Activated CD8-positive, alpha-beta memory T cell treated with anti-CD3 and anti-CD28 coated beads for 48 hours (primary cell): ENCODE measurements at places on chromosomes 6 and 20.

DNA sequence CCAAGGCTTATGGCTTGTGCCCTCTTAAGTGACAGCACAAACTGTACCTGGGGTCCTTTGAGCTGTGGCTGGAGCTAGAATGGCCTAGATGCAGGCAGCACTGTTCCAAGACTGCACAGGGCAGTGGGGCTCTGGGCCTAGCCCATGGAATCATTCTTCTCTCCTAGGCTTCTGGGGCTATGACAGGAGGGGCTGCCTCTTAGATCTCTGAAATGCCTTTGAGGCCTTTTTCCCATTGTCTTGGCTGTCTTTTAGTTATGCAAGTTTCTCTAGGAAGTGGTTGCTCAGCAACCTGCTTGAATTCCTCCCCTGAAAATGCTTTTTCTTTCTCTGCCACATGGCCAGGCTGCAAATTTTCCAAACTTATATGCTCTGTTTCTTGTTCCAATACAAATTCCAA lies 183.4 kb downstream of the WDR27 start:
- no peak for DNase-seq

GRCh38 chr20:47382746-47383415 lies 26.4 kb upstream of the ZMYND8 start:
- no peak for DNase-seq

GRCh38 chr20:5211803-5212714 lies 85.3 kb downstream of the CDS2 start:
- DNase-seq, result no peak

GRCh38 chr6:167647737-167648470 lies 178.8 kb upstream of the AFDN start:
- DNase-seq, result no peak

- no peak for DNase-seq
Observed at GRCh38 chr20:51910321-51911050, 108.2 kb upstream of the SALL4 start.

DNA sequence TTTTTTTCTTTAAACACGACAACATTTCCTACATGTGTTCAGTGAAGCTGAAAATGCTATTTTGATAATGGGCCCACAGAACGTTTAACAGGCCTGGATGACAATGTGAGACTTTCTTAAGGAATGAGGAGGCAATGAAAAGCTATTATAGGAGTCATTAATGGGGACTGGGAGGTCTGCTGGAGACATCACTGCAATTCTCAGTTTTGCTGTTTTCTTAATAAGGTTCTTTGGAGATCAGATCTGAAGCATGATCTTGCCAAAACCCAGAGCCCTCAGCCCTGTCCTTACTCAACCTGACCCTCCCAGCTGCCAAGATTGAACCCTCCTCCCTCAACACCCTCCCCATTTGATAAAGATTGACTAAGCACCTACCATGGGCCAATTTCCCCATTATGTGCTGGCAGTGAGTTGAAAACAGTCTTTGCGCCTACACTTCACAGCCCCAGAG lies 353.1 kb downstream of the MAFB start:
- no peak for DNase-seq

DNA sequence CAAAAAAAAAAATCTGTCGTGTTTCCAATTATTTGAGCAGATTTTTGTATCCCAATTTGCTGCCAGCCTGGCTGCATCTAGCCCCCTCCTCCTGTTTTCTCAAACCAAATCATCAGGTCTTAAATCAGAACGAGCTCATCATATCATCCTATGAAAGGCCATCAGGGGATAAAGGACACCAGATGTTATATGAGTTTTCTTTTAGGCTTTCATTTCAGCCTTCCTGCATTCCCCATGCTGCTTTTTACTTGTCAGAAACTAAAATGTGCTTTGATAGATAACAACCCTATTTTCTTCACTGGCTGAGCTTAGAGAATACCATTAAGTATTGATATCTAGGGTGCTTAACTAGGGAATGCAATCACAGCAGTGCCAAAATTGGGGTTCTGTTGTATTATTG lies 968.4 kb upstream of the SLC35B3 start:
- no peak for DNase-seq

- DNase-seq, result no peak
Observed at GRCh38 chr20:45328451-45328850, 19.8 kb downstream of the SDC4 start.

GRCh38 chr6:108714766-108715414 lies 133.3 kb upstream of the ARMC2 start:
- DNase-seq, result no peak

GRCh38 chr6:108781419-108782100 lies 66.7 kb upstream of the ARMC2 start:
- no peak for DNase-seq

DNA sequence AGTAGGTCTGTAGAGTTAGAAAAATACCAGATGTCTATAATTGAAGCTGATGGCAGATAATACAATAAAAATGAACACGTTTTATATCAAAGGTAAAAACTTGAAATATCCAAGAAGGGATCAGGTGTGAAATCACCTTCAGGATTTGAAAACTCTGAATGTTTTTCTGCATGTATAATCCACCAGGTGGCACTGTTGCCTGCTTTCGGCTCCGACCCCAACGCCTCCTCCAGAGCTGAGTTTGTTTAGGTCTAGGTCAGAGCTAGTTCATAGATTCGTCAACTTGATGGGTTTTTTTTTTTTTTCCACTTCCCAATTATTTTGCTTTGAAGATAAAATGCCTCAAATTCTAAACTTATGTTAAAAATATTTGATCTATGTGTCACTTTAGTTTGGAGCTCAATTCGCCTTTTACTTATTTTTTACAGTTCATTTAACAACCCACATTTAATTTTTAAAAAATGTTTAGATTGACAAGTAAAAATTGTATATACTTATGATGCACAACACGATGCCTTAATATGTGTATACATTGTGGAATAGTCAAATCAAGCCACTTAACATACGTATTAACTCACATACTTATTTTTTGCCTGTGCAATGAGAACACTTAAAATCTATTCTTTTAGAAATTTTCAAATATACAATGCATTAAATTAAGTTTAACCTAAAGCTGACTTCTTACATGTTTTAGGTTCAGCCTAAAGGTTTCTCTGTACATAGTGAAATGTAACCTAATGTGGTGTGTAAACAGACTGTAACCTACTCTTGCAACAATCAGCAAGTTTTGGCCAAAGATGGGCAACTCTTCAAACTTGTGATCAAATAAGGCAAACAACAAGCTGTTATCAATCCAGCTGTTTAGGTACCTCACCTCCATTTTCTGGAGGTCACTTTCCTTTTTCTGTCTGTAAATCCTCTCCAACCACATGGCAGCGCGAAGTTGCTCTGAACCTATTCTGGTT lies 39.4 kb upstream of the ENPP4 start:
- DNase-seq, result no peak

GRCh38 chr6:130730600-130730999 lies 96.6 kb upstream of the SMLR1 start:
- DNase-seq, result no peak

DNA sequence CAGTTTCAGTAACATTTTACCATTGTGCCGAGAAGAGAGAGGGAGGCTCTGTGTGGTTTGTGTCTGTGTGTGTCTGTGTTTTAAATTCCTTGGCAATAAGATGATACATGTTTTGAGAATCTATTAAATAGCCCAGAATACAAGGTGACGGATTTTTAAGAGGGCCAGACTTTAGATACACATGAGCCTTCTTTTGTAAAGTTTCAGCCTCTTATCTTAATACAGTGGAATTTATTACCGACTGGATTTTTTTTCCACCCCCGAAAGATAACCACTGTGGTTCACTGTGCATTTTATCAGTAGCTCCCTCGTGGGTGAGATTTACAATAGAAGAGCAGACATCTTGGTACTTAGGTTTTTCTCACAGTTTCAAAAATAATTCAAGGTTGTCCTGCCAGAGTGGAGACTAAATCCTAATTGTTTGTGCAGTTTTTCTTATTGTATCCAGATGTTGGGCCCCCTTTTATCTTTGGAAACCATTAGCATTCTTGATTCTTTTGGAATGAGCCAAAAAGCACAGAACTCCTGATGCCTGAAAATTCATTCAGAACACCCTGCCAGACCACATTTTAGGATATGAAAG lies 49.9 kb downstream of the STK4 start:
- no peak for DNase-seq
